IPS DF 6.9 (cell line): ENCODE measurements at places on chromosomes 1 and 21.
A peak's percentile ranks its signal among the peaks of the same experiment; 100 is the strongest.

DNA sequence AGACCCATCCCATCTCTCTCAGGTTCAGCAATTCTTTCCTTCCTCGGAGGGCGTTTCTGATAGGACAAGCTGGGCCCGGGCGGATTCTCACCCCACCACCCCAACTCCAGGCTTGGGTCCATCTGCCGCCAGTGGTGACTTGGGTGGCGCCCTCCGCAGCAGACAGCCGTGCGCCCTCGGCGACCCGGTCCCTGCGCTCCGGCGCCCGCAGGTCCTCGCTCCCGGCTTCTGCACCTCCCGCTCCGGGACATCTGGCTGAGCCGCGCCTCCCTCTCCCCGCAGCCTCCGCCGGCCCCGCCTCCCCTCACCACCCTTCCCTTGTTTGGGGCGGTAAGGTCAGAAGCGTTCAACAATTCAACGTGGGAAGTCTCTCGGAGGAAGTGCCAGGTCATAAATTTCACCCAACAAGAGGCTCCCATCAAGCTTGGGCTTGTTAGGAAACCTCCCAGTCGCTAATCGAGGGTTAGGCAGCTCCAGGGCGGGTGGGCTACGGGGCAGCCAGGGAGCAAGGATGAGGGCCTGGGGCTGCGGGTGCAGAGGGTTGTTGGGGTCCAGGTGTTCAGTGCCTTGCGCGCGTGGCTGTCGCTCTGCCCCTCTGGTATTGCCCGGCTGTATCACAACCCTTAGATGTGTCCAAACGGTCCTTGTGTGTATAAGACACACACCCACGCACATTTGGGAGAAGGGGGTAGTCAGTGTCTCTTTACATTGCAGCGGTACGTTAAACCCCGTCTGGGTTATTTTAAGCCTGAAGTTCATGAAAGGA is 39.8 kb downstream of the OLIG1 start:
- no peaks in the 10 kb centered on the region; the same call in 1 of the 2 replicates for H3K27me3 ChIP-seq
- peak overlapping the region; percentile 33; the same call in 1 of the 2 replicates for H3K4me3 ChIP-seq
- H3K36me3 ChIP-seq = no peaks in the 10 kb centered on the region
- peaks cover 5% of the 10 kb centered on the region; the same call in 1 of the 2 replicates for H3K4me1 ChIP-seq
- H3K27ac ChIP-seq = no peak overlapping the region

DNA sequence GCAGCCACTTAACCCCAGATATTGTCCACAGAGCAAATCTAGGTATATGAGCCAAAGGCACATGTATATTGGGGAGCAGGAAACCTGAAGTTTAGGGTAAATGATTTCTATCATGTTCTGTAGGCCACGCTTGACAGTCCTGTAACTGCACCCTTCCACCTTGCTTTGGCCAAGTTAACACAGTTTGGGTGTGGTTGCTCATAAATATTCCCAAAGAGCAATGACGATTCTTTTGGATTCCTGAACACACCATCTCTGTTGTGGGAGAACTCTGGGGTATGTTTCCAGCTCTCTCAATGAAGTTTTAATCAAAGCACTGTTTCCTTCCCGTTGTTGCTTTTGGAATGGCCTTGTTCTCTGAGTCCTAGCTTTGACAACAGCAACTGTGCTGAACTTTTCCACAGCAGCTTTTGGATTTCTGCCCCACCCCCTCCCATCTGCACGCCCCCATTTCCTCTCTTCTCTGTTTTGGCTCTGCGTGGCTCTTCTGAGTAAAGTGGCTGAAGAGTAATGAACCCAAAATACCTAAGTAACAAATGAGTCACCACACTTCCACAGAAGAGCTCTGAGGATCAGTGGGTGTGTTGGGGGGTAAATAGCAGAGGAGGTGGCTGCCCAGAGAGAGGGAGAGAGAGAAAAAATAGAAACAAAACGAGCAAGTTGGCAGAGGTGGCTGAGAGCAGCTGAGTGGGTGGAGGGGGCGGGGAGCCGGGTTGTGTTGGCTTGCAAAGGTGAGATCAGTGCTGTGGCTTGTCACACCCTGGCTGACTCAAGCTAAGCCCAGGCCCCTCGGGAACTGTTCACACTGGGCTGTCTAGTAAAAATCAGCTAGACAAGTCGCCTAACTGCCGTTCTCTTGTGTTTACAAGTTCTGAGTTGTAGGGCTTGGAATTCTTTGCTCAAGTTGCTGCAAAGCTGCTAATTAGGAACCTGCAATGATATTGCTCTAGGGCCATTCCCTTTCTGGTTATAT is 26.9 kb upstream of the RAP1A start:
- no peaks in the 10 kb centered on the region; the same call in 1 of the 2 replicates for H3K4me1 ChIP-seq
- H3K27ac ChIP-seq = no peak overlapping the region
- no peak for DNase-seq
- no peaks in the 10 kb centered on the region for H3K36me3 ChIP-seq

GRCh38 chr1:181391301-181391900 is 91.9 kb upstream of the CACNA1E start:
- H3K4me1 ChIP-seq = no peaks in the 10 kb centered on the region
- no peaks in the 10 kb centered on the region for H3K27me3 ChIP-seq
- H3K27ac ChIP-seq = no peak overlapping the region

DNA sequence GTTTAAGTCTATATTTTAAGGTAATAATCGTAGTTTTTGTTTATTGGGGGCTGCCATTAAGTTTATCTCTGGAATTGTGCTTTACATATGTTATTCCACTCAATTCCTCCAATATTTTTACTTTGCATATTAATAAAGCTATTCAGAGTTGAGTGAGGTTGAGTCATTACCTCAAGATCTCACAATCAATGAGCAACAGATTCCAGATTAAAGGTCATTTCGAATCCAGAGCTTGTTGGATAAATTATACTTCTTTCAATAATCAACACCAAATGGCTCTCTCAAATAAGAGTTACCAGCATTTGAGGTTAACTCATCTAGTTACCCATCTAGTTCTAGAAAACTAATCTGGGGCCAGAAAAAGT is 16.7 kb downstream of the RGS4 start:
- no peak overlapping the region for H3K27ac ChIP-seq
- H3K36me3 ChIP-seq = no peaks in the 10 kb centered on the region
- H3K4me1 ChIP-seq = no peaks in the 10 kb centered on the region
- no peak for DNase-seq
- no peaks in the 10 kb centered on the region for H3K27me3 ChIP-seq

- no peak overlapping the region for H3K4me3 ChIP-seq
- H3K4me1 ChIP-seq = no peaks in the 10 kb centered on the region
- H3K27ac ChIP-seq = no peak overlapping the region
- H3K36me3 ChIP-seq = no peaks in the 10 kb centered on the region
These were observed 46.1 kb upstream of the TRAPPC10 start for GRCh38 chr21:43965911-43966585.

DNA sequence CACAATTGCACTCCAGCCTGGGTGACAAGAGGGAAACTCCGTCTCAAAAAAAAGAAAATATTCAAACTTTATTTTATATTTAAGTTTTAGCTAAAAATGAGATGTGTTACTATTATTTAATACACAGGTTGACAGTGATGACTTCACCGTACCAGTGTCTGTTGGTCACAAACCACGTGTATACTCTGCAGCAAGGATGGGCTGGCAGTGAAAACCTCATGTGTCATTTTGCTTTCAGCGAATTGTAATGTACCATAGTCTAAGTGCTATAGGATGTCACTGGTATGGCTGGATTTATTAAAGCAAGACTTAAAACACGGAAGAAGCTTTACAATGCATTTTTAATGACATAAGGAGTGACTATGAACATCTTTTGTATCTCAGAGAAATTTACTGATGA is 28.1 kb upstream of the NHLH2 start:
- no peaks in the 10 kb centered on the region for H3K27me3 ChIP-seq
- no peak overlapping the region for H3K27ac ChIP-seq
- H3K4me3 ChIP-seq = no peak overlapping the region
- DNase-seq = no peak
- no peaks in the 10 kb centered on the region for H3K36me3 ChIP-seq
- no peaks in the 10 kb centered on the region for H3K4me1 ChIP-seq

DNA sequence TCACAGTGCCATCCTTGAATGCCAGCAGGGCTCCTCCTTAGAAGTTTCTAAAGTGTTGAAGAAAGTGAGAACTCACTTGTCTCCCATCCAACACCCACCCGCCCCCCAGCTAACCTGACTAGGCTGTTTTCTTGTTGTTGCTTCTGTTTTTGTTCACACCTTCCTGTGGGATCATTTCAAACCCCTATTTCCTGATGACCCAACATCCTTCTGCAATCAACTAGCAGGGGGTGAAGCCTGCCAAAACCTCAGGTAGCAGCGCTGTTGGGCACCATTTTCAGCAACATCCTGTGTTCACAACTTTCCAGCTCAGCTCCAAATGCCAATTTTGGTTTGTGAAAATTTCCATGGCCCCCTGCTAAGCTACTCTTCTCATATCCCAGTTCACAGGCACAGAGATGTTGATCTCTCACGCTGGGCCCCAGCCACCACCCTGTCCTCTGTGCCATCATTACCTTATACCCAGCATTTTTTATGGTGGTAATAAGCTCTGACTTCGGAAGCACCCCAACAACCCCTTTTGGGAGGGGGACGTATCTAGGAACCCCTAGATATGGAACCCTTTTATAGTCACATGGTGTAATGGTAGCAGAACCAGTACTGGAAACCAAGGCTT is 41.4 kb downstream of the CDC7 start:
- no peak overlapping the region for H3K4me3 ChIP-seq
- no peak overlapping the region for H3K27ac ChIP-seq
- no peaks in the 10 kb centered on the region for H3K27me3 ChIP-seq
- no peaks in the 10 kb centered on the region for H3K36me3 ChIP-seq
- no peaks in the 10 kb centered on the region for H3K4me1 ChIP-seq

DNA sequence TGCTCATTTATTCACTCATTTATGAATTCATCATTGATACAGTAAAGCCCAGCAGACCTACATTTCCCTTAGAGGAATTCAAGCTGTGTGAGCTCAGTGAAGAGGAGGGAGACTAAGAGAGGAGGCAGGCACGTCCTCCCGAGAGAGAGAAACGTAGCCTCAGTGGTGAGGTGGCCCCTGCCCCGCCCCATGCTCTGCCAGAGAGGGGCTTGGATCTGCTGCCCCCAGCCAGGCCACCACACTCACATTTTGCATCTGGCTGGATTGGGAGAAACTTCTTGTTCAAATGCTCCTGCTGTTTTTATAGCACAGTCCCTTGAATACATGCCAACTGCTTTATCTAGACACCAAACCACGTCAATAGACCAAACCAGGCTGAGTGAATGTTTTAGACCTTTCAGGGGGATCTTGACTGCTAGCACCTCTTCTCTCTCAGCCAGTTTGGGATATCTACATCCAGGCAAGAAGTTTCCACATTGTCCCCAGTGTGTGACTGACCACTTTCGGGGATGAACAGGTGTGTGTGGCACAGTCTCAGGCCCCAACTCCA is 67.7 kb upstream of the AJAP1 start:
- no peak for DNase-seq
- no peaks in the 10 kb centered on the region for H3K36me3 ChIP-seq
- no peak overlapping the region for H3K27ac ChIP-seq

- H3K27me3 ChIP-seq = no peaks in the 10 kb centered on the region
- H3K36me3 ChIP-seq = no peaks in the 10 kb centered on the region
- no peak overlapping the region for H3K27ac ChIP-seq
- no peak overlapping the region for H3K4me3 ChIP-seq
These were observed 131.6 kb downstream of the TGFBR3 start for GRCh38 chr1:91754348-91754747.

GRCh38 chr1:200866116-200866515 is 6.7 kb upstream of the GPR25 start:
- H3K36me3 ChIP-seq = no peaks in the 10 kb centered on the region
- H3K27ac ChIP-seq = no peak overlapping the region
- no peak for DNase-seq
- H3K27me3 ChIP-seq = no peaks in the 10 kb centered on the region

- DNase-seq = no peak
- no peak overlapping the region for H3K27ac ChIP-seq
- no peaks in the 10 kb centered on the region for H3K36me3 ChIP-seq
- H3K4me3 ChIP-seq = no peak overlapping the region
- H3K27me3 ChIP-seq = no peaks in the 10 kb centered on the region
These were observed 17.6 kb downstream of the ATP2B4 start for GRCh38 chr1:203644191-203644590.

GRCh38 chr1:36393686-36394085 is 4.0 kb downstream of the LSM10 start:
- H3K27ac ChIP-seq = no peak overlapping the region
- H3K36me3 ChIP-seq = peaks cover 9% of the 10 kb centered on the region
- H3K27me3 ChIP-seq = no peaks in the 10 kb centered on the region
- no peaks in the 10 kb centered on the region for H3K4me1 ChIP-seq
- no peak for DNase-seq

DNA sequence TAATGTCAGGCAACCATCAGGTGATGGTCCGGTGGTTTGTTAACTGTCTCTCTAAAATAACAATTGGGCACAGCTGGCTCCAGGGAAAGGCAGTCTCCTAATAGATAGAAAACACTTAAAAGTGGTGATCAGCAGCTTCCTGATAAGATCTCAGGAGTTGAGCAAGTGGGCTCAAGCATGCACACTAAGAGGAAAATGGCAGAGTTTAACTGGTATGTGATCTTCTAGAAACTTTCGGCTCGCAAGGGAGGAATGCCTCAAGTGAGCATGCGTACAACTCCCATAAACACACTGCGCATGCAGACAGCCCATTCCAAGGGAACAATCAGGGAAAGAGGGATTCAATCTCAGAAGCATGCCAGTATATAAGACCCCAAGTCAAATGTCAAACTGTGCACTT is 52.2 kb upstream of the VTCN1 start:
- no peaks in the 10 kb centered on the region for H3K36me3 ChIP-seq
- no peak overlapping the region for H3K4me3 ChIP-seq
- H3K27ac ChIP-seq = no peak overlapping the region
- no peaks in the 10 kb centered on the region for H3K27me3 ChIP-seq

GRCh38 chr1:93029317-93029716 is 49.8 kb upstream of the MTF2 start:
- no peaks in the 10 kb centered on the region for H3K4me1 ChIP-seq
- H3K36me3 ChIP-seq = no peaks in the 10 kb centered on the region
- no peak for DNase-seq
- H3K27ac ChIP-seq = no peak overlapping the region

GRCh38 chr1:8831340-8831739 is 13.9 kb upstream of the RERE start:
- H3K27me3 ChIP-seq = no peaks in the 10 kb centered on the region
- 0 out of 2 replicates have a peak, but pooled peaks cover 2% of the 10 kb centered on the region for H3K4me1 ChIP-seq
- no peak for DNase-seq
